Activated CD4-positive, CD25-positive, alpha-beta regulatory T cell treated with anti-CD3 and anti-CD28 coated beads, Interleukin-2, amount 50 U/mL, for 72 hours (primary cell): ENCODE measurements at places on chromosomes 11 and 22.
A peak's percentile ranks its signal among the peaks of the same experiment; 100 is the strongest.

- no peak for DNase-seq
Observed at GRCh38 chr11:113377681-113378412, 9.7 kb upstream of the ANKK1 start.

GRCh38 chr11:66267379-66268243 is 828 bp upstream of the RAB1B start:
- DNase-seq: peak; percentile 84

DNA sequence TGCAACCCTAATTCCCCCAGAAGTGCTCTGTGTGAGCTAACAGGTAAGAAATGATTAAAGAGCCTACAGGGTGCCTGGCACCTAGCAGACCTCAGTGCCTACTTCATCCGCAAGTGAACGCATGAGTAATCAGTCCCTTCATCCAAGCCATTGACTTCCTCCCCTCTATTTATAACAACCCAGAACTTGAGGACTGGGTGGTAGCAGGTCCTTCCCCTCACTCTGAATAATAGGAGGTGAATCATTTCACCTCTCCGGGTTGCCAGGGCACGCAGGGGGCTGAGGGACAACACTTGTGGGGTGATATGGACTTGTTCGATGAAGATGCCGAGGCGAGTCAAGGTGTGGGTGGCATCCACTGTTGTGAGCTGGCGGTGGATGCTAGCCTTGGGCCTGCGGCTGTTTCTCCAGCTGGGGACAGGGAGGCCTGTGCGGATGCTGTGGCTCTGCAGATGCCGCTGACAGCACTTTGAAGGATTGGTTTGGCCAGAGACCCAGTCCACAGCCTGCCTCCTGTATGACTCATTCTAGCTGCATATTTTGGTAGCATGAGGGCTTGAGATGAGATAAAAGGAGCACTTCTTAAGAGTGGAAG is 11.7 kb upstream of the SORL1-AS1 start:
- DNase-seq: peak; percentile 79

DNA sequence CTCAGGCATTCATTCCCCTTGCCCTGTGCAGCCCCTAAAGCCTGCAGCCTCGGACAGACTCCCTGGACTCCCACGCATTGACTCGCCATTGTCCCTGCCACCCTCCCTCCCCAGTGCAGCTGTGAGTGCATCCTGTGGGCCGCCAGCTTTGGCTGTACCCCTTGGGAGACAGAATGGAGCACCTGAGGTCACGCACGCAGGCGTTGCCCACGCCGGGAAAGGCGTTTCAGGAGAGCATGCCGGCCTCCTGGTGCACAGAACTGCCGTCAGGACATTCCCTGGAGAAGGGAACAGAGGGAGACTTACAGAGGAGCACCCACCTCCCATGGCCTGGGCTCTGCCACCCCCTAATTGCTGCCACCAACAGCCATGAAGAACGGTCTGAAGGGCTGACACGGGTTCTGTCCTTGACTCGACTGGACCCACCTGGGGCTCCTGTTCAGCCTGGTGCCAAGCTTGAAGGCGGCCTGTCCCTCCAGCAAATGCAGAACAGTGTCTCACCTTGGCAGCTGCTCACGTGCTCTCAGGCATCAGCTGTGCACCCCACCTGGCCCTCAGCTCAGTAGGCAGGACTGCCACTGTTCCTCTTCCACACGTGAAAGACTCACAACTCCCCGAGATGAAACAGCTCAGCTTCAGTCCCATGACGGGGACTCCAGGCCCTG is 503.8 kb downstream of the BRD1 start:
- no peak for DNase-seq

DNA sequence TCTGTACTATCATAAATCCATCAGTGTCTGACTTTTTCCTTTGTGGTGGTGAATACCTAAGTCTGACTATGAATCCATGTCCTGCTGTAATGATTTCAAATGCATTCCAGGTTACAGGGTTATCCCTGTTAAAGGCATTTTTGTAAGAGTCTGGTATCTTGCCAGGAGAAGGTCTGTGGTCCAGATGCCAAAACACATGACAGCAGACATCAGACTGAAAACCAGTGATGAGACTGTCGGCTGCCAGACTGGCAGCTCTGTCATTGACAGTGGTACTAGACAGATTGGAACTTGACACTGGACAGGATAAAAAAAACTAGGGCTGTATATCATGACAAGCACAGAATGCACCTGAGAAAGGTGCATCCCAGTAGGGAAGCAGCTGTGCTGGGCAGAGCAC is 301.8 kb upstream of the FAT3 start:
- no peak for DNase-seq

- DNase-seq: no peak
Observed at GRCh38 chr11:129894278-129895125, 876 bp downstream of the NFRKB start.

GRCh38 chr11:19887842-19888241 is 175.2 kb downstream of the NAV2 start:
- no peak for DNase-seq

- DNase-seq: no peak
Observed at GRCh38 chr11:19349340-19350025, 108.7 kb upstream of the E2F8 start.

DNA sequence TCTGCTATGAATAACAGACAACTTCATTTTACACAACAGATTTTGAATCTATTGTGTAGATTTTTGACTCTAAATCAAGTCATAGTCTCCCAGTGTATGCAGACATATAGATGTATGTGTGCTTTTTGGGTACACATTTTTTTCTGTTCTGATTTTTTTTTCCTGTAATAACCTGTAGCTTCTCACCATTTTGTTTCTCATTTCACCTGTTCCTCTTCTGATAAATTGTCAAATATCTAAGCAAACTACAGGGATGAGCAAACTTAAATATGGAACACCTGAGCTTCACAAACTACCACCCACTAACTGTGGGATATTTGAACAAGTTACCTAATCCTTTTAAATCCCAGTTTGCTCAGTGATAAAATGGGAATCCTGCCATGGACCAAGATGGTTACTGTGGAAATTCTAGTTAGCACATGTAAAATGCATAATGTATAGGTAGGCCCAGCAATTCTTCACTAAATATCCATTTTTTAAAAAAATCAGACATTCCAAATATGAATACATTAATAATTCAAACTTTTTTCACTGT is 15.7 kb downstream of the LGR4 start:
- no peak for DNase-seq

GRCh38 chr11:40867991-40868632 is 591.3 kb downstream of the LRRC4C start:
- no peak for DNase-seq

GRCh38 chr22:41247703-41248102 is 7.0 kb upstream of the CHADL start:
- DNase-seq: no peak

GRCh38 chr11:10654811-10655150 is 38.8 kb downstream of the IRAG1 start:
- DNase-seq: no peak

- DNase-seq: no peak
Observed at GRCh38 chr11:101446238-101446637, 137.6 kb downstream of the TRPC6 start.

DNA sequence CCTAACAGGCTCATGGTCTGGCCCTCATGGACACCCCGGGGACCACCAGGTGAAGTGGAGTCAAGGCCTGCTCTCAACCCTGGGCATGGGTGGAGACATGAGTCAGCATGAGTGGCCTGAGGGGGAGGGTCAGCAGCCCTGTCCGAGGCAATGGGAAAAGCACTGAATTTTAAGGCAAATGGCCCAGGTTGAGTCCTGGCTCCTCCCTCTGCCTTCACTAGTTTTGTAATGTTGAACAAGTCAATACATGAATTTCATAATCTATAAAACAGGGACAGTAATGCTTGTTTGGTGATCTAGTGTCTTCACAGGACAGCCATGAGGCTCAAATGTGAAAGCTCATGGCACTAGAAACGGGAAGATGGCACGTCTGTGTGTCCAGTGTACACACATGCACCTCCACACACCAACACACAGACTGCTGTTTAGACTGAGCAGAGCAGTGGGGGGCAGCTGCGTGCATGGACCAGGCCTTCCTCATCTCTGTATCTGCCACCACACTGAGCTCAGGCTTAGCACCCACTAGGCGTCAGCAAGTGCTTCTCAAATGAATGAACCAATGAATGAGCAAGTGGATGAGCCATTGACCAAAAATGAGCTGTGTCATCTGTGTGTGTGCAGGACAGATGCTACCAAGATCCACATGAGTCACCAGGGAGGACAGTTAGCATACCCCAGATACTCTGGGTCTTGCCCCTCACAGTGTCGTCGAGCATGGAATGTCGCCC is 63.4 kb downstream of the NRXN2 start:
- no peak for DNase-seq

DNA sequence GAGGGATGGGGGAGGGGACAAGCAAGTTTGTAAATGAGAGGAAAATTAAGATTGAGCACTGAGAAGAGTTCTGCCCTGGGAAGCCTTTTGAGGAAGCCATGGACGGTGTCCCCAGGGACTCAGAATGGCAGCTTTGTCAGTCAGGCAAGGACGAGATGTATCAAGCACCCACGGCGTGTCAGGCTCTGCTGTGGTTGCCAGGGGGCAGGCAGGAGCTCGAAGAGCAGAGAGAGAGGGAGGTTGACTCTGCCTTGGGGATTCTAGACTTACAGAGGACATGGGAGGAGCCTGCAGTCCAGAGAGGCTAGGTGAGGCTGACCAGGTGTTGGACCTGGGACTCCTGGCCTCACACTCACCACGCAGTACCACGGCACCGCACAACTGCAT is 29.1 kb upstream of the SYT7 start:
- no peak for DNase-seq

GRCh38 chr22:48695251-48695650 is 1132.4 kb downstream of the BRD1 start:
- no peak for DNase-seq

GRCh38 chr22:49066619-49067018 is 761.1 kb downstream of the BRD1 start:
- no peak for DNase-seq

DNA sequence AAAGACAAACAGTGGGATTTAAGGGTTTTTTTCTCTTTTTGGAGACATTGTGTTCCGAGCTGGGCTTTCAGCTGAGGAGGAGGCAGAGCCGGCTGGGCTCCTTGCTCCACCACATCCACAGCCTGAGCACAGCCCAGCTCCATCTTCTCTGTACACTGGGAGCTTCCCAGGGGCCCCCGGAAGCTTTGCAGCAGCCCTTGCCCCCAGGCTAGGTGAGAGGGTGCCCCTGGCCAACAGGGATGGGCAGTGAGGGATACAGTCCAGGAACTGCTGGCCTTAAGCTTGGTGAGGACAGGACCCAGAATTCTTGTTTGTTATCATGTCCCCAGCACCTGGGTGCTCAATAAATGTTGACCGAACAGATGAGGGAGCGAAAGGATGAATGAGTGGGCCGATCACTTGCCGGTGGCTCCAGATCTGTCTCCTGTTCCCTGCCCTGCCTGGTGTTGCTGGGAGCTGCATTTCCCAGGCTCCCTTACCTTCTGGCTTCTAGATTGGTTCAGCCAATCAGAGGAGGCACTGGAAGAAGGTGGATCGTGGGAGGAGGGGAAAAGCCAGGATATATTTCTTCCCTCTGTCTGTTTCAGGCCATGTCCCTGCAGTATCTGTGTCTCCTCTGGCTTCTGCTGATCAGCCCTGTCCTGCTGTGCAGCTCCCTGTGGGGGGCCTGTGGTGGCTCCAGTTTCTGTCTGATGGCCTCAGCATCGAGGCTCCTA is 26.5 kb upstream of the NECTIN1 start:
- no peak for DNase-seq

DNA sequence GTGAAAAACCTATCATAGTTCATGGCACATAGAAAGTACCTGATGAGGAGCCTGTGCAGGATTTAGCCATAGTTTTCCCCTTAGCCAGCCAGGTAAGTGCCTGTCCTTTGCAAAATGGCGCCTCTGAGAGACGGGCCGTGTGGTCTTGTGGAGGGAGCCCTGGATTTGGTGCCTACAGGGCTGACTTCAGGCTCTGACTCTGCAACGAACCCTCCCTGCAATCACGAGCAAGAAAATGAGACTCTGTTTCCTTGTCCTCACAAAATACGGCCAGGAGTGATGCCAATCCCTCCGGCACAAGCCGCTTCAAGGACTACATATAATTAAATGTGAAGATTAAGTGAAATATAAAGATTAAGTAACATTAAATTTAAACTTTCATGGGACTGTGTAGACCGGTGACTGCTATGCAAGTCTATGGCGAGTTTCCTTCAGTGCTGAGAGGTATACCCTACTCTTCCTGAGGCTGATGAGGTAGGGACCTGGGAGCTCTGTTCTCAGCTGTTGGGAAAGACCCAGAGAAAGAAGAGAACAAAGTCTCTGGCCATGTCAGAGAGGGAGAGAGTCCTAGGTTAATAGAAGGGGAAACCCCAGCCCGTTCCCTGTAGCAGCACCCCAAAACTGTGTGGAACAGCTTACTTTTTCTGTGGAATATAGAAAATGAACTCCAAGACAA is 6.1 kb upstream of the CXCR5 start:
- DNase-seq: no peak

DNA sequence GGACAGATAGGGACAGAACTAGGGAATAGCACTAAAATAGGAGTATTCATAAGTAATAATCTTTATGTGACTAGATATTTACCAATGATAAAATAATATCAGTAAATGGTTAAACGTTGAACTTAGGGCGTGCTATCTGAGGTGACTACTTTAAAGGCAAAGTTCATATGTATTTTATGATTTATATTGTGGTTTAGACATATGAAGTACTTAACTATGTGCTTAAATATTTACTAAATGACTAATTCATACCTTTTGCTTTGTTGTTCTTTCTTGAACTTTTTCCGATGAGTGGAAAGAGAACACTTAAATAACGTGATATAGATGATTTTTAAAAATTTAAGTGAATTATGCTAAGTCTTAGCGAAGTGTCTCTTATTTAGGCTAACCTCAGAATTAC is 14.7 kb downstream of the LUZP2 start:
- DNase-seq: no peak

DNA sequence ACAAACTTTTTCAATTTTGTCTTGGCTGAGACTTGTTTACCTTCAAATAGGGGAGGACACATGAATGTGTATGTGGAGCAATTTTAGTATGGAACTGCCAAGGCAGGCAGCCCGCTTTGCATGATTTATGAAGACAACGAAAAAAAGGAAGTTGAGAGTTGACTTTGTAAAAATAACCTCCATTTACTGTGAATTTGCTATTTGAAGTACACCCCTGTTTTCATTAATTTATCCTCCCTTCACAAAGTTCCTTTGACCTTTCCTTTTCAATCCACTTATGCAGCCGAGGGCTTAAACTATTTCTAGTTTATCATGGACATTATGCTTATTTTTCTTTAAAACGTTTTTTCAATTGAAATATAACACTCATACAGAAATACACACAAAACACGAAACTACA is 369.6 kb upstream of the CADM1 start:
- DNase-seq: no peak
